ENCODE measurements at places on chromosomes 11 and 22.

DNA sequence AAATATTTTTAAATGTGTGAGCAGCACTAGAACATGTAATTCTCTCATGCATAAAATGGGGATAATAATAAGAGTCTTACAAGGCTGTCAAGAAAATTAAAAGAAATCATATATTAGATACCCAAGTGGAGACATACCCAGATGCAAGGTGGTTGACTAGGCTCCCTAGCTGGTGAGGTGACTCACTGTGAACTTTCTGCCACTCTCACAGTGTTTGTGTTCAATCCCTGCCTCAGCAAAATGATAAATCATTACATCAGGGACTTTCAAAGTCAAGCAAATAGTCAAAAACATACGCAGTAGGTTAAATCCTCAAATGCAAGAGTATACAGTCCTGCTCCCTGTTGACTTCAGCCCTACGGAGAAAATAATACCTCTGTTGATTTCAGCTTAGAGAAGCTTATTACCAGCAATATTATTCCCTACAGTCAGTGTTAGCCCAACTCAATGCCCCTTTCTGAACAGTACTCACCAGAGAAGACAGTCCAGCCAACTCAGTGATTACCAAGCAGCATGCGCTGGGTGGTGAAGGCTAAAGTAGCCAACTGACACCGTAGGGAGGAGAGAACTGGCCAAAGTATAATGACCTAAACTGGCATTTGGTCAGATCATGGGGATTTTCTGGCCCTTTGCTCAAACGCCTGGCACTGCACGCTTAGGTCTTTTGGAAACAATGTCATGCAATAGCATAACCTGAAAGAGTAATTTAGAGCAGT, 73.1 kb upstream of the BARX2 start:
- DNase-seq: no peak

GRCh38 chr22:33867118-33867866, 53.0 kb downstream of the LARGE1 start:
- DNase-seq: no peak

- DNase-seq: peak; percentile 78
Observed at GRCh38 chr11:90235526-90235925, 12.7 kb upstream of the CHORDC1 start.

DNA sequence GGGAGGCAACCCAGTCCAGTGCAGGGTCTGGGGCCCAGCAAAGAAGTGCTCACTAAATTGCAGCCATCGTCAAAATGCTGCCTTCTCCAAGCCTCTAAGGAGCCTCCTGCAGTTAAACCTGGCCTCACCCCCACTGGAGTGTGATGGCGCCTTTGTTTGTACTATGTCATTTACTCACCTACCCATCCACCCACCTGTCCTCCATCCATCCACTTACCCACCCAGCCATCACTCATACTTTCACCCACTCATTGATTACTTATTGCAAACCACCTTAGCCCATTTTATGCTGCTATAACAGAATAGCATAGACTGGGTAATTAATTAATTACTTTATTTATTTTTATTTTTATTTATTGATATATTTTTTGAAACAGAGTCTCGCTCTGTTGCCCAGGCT, 28.8 kb upstream of the PPFIA1 start:
- no peak for DNase-seq

GRCh38 chr11:101553891-101554292, 29.9 kb downstream of the TRPC6 start:
- peak; percentile 11 for DNase-seq

- DNase-seq: no peak
Observed at GRCh38 chr11:10385696-10386095, 69.4 kb upstream of the AMPD3 start.

DNA sequence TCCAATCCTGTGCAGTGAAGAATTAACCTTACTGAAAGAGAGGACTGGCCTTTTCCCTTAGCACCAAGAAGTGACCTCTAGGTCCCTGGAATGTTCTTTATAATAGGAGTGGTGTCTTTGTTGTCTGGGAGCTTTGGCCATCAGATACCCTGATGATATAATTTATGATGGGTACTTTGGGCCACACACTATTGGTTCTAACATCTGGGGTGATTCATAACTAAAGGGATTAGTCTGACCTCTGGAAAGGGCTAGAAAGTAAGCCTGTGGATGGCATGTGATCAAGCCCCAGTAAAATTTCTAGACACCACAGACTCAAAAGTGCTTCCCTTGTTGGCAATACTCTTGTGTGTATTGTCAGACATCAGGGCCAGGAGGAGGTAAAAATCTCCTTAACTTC, 891.2 kb downstream of the KCNA4 start:
- no peak for DNase-seq

GRCh38 chr22:38834215-38834953, 9.4 kb downstream of the NPTXR start:
- DNase-seq: no peak

DNA sequence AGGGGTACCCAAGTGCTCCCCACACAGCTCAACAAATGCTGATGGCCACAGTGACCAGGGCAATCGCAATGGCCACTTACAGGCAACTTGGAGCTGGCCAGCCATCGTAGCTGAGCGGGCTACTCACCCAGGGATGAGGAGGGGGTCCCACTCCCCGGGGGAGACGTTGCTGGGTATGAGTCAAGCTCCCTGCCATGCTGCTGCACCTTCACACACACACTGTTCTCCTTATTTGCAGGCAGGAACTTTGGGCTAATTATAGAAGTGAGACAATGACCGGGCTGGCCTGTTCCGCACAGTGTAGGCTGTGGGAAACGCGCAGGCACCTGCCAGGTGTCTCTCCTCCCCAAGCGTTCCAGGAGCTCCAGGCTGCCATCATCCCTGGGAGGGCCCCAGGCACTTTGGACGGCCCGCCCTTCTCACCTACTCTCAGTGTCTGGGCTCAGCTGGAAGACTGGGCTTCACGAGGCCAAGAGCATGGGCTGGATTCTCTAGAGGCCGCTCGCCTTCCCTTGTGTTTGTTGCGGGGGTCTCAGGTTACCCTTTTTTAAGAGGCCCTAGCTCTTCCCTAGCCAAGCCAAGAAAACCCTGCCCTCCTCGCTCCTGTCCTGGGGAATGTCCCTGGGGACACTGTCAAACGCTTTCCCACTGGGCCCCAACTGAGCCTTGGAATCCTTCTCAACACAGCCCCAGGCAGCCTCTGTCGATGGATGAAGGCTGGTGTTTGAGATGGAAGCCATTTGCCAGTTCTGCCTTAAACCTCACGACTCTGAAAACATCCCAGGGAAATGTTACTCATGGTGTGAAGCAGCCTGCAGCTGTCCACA, 73.0 kb downstream of the RTL6 start:
- peak; percentile 57 for DNase-seq

- no peak for DNase-seq
Observed at GRCh38 chr11:2555891-2556290, 111.1 kb downstream of the KCNQ1 start.

DNA sequence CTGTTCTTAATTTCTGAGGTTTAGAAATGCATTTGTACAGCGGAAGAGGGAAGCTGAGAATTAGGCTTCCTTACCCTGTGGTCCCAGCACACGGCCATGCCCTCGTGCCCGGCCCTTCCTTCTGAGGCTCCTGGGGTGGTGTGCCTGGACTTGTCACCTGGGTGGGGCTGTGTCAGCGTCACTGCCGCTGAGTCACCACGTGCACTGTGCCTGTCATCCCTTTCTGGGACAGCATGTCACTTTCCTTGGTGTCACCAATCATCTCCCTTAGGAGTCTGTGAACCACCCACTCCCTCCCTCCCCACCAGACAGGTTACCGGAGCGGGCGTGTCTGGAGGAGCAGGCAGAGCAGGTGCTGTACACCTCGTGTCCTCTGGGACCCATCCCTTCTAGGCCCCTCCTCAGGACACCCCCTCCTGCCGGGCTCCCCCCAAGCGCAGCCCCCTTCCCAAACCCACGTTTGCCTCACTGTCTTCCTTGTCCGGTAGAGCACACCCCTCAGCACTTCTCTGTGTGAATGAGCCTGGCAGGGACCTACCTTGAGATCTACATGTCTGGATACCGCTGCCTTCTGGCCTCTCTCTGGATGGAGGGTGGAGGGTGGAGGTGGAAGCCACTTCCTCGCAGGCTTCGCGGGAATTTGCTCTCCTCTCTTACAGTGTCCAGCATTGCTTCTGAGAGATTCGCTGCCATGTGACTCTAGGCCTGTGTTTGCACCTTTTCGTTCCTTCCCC, 367.6 kb downstream of the TBC1D22A start:
- peak; percentile 46 for DNase-seq

- DNase-seq: peak; percentile 74
Observed at GRCh38 chr11:20158597-20159257, 1.5 kb downstream of the DBX1 start.

GRCh38 chr11:9528573-9529333, 44.7 kb upstream of the WEE1 start:
- DNase-seq: peak; percentile 9

- no peak for DNase-seq
Observed at GRCh38 chr11:69099180-69099579, 50.4 kb downstream of the TPCN2 start.

- DNase-seq: no peak
Observed at GRCh38 chr11:92751594-92751993, 217.9 kb upstream of the MTNR1B start.

DNA sequence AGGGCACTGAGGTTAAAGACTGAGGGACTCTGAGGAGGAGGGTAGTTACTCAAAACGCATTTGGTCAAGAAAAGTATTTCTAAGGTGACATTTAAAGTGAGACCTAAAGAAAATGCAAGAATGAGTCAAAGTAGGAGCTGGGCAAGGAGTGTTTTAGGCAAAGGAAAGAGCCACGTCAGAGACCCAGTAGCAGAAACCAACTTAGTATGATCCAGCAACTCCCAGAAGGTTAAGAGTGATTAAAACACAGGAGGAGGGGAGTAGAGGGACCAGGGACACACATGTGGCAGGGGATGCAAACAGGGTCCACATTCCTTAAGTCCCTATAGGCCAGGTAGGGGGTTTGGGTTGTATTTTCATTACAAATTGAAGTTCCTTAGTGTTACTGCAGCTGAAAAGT, 24.3 kb upstream of the CCDC34 start:
- no peak for DNase-seq

- no peak for DNase-seq
Observed at GRCh38 chr11:66008095-66008467, 3.7 kb upstream of the CST6 start.

DNA sequence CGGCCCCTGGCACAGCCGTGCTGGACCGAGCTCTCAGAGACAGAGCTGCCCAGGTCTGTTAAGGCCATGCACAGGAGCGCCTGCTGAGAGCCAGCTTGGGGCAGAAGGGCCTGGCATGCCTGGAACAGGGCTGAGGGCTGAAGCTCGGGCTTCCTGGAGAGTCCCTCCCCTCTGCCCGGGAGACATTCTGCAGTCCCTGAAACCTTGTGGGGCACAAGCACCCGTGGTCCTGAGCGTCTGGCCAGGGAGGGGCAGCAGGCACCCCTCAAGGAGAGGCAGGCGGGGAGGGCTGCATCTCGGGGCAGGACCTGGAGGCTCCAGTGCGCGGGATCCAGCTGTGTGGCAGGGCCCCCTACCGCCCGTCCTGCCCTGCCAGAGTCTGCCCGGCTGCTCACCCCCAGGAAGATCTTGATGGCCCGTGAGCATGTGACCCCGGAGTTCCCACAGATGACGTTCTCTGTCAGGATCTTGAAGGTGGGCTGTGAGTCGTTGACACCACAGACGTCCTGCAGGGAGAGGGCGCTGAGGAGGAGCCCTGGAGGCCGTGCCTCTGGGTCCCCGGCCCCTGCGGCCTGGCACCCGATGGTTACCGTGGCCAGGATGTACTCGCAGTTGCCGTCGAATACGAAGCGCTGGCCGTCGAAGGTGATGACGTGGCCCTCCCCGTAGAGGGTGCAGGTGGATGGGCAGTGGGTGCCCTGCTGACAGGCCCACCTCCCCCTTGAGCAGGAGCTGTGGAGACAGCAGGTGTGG, 10.9 kb downstream of the MUC6 start:
- DNase-seq: no peak

DNA sequence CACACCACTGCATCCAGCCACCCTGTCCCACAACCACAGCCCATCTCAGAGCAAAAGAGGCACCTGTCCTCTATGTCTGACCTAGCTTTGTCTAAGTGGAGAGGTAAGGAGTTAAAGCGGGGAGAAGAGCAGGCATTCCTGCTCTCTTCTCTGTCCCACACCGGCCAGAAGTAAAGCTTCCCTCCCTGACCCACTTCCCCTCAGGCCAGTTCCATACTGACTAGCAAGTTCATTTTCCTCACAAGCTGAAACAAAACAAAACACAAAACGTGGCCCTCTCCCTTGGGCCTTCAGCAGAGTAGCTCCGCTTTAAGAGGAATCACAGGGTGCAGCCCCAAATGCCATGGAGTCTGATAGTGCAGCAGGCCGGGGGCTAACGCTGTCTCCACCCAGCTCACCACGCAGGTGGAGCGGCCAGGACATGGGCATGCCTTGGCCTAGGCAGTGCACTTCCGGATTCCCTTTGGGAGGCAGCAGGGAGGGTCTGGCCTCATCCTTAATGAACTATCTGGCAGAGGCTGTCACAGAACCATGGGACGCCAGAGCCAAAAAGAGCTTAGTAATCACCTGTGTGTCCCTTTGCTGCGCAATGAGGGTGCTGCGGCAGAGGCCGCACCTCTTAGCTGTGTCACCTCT, 34.0 kb downstream of the FLI1 start:
- DNase-seq: no peak

GRCh38 chr11:18366286-18366685, 28.1 kb upstream of the LDHA start:
- DNase-seq: no peak
